ENCODE measurements at places on chromosomes 2 and 18.

- DNase-seq, result no peak
Observed at GRCh38 chr2:1747065-1747941, 3.0 kb upstream of the PXDN start.

GRCh38 chr2:228699400-228699799, 517.9 kb upstream of the SPHKAP start:
- DNase-seq, result no peak

- no peak for DNase-seq
Observed at GRCh38 chr2:128374001-128374710, 55.5 kb upstream of the HS6ST1 start.

DNA sequence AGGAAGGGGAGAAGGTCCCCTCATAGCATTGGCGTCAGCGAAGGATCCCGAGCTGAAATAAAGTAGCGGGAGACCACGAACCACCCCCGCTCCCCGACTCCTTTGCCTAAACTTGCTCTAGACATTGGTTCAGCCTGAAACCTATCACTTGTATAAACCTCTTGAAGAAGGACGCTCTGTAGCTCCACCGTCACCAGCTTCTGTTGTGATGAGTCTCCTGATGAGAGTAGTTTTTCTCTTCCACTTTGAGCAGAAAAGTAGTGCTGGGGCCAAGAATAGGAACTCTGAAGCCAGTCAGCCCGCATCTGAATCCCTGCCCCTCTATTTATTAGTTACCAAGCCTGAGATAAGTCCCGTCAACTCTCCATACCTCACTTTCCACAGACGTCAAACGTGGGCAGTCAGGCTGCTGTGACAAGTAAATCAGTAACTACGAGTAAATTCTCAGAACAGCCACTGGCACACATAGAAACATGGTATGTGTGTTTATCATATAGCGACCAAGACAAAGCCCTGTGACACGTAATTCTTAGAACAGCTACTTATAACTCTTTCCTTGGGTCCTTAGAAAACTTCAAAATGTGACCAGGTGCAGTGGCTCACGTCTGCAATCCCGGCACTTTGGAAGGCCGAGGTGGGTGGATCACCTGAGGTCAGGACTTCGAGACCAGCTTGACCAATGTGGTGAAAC, 61.7 kb downstream of the CD226 start:
- peak; percentile 37 for DNase-seq

- no peak for DNase-seq
Observed at GRCh38 chr18:47283476-47283875, 32.0 kb upstream of the SKOR2 start.

DNA sequence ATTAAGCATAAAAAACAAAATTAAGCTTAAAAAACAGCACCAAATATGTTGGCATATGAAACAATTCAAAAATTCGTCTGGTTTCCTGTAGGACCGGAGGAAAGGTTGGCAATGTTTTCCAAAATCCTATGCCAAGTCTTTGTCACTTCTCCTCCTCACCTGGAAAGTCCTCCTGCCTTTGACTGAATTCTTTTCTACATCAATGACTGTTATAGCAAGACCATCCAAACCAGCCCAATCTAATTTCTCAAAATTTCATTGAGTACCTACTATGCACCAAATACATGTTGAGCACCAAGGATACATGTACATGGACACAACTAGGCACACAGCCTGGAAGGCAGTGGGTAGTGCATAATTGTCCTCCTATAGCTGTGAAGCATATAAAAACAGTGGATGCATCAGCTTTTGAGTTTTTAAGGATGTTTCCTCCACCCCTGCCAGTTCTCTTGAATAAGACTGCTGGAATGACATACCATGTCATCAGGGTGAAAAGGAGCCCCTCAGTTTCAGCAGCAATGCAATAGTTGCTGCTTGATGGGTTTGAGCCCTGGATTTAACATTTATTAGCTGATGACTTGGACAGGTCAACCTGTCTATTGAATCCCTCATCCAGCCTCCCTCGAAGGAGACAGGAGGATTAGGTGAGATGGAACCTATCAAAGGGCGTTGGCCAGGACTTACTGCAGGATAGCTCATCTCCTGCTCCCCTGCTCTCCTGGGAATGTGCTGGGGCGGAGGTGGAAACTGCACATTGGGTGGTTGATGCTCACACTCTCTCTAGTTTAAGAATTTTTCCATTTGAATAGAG, 4.5 kb downstream of the FABP1 start:
- no peak for DNase-seq

DNA sequence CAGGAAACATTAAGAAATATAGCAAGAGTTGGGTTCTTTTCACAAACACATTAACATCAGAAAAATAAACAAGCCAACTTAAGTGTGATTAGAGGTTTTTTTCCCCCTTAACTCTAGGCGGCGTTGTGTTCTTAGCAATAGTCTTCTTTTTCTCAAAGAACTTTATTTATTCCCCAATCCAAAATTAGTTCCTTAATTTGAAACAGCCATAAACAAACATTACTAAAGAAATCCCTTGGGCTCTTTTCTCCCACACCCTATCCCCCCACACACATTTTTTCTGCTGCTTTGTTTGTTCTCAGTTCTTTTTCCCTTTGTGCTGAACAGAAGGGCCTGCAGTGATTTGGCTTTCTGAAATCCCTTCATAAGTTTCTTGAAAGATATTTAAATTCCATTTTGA, 13.2 kb upstream of the MYO1B start:
- peak; percentile 57 for DNase-seq

- DNase-seq, result no peak
Observed at GRCh38 chr18:34448662-34449061, 223.9 kb upstream of the NOL4 start.

DNA sequence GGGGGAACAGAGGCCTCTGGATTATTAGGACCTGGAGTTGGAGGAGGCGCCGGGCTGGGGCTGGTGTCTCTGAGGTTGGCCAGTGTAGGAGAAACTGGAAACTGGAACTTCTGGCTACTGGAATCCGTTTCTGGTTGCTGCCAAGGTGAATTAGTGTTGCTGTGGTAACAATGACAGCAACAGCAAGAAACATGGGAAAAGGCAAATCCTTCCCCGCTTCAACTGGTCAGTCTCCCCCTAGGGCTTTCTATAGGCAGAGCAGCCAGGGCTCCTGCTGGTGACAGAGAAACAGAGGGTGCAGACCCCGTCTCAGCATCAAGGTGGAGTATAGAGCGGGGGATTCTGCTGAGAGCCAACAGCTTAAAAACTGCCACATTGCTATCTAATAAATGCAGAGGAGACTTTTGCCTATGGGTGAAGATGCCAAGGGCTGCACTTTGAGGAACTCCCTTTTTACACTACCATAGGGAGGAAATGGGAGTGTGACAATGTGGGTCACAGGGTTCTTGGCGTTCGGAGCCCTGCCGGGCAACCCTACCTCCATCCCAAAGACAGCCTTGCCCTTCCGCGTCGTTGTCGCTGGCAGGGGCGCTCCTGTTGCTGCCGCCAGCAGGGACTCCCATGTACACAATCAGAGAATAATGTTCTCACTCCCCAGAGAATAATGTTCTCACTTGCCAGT, 81.4 kb upstream of the CABLES1 start:
- DNase-seq, result peak; percentile 70

- no peak for DNase-seq
Observed at GRCh38 chr18:79732721-79733025, 53.1 kb downstream of the CTDP1 start.

GRCh38 chr18:41449612-41450011, 505.4 kb upstream of the PIK3C3 start:
- DNase-seq, result no peak

DNA sequence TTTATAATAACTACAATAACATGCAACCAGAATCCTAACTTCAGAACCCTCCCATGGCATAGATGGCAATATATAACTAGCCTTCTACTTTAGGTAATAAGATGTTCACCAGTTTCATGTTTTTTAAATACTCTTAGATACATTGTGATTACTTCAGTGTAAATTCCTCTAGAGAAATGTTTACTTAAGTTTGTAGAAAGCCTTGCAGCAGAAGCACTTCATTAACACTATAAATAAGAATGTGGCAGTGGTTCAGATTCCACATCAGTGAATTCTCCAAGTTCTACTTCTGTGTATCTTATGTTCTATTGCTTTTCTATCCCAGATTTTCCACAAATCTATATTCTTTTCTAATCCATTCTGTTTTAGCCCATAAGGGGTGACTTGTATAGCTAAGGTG, 1.2 kb upstream of the RAD51AP2 start:
- peak; percentile 12 for DNase-seq

DNA sequence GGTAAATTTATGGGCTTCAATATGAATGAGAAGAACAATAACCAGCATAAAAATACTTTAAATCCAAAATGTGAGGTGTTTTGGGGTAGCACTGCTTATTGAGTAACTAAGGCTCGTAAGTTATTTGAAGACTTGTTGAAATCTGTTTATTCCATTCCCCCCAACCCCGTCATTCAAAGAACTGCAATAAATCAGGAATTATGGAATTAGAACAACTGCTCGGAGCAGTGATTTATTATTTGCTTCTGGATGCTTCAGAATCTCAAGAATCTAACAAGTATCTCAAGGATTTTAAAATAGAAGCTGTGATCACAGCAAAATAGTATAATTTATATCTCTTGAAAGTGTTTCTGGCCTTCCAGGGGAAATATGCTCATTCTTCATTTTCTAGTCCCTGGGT, 86.8 kb downstream of the EML6 start:
- no peak for DNase-seq

- no peak for DNase-seq
Observed at GRCh38 chr2:54329482-54330161, 73.6 kb upstream of the TSPYL6 start.

DNA sequence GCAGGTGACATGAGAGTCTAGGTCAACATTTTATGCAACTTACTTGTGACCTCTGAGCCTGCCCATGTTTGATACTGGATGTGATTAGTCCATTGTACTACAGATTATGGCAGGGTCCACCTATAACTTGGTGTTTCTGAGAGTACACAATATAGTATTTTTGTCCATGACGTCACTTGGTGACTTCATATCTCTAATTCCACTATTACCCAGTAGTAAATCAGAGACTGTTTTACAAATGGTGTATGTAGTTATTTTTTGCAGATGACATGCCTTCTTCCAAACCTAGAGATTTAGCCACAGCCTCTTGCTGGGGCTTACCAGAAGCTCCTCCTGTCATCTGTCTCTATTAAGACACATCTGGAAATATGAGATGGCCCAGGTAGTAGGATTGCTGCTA, 24.6 kb upstream of the TMX3 start:
- DNase-seq, result no peak

DNA sequence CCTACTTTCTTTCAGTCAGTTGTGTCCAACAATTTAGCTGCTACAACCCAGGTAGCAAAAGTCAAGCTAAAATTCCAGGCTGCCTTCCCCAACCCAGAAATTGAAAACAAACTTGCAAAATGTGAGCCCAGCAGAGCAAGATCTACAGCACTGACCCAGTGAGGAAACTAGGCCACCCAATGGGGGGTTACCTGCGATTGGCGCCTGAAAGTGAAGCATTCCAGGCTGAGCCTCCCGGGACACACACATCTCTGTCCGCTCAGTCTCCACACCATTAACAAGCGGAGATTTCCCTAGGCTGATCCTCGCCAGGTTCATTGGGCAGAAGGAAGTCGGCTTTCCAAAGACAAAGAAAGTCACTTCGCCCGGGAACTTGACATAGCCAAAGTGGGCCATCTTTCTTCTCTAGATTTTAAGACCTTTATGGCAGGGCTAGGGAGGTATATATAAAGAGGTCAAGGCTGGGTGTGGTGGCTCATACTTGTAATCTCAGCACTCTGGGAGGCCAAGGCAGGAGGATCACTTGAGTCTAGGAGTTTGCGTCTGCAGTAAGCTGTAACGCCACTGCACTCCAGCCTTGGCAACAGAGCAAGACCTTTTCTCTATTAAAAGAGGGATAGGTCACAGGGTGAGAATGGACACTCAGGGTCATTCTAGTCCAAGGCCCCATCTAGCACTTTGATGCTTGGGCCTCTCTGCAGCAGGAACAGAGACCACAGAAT, 53.6 kb downstream of the TTC32 start:
- DNase-seq, result no peak

DNA sequence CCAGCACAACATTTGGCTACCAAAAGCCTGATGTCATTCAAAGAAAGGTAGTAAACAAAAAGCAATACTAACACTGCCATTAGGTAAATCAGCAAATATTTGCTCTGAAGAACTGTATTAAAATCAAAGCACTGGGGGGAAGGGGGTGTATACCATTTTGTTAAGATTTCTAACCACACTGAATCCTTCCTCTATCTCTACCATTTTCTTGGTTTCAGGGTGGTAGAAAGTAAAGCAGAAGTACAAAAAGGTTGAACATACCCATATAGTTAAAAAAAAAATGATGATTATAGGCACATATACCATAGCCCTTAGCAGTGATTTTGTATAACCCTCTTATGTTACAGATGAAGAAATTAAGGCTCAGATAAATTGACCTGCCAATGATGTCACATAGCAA, 437.6 kb downstream of the ZEB2 start:
- no peak for DNase-seq

DNA sequence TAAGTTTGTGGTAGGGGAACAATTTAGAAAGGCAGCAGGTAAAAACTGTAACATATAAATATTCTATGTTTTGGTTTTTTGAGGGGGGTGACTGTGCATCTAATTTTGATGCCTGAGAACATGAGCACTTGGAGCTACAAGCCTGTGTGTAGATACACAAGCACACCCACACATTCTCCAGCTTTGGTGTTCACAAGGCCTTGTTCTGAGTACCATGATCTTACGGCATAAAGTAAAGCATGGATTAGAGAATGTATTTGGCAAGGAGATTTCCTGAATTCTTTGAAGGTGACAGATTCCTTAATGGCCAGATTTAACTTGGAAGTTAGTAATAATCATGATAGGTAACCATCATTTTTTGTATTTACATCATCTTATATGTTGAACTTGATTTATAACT, 42.7 kb downstream of the MAP3K20 start:
- no peak for DNase-seq

DNA sequence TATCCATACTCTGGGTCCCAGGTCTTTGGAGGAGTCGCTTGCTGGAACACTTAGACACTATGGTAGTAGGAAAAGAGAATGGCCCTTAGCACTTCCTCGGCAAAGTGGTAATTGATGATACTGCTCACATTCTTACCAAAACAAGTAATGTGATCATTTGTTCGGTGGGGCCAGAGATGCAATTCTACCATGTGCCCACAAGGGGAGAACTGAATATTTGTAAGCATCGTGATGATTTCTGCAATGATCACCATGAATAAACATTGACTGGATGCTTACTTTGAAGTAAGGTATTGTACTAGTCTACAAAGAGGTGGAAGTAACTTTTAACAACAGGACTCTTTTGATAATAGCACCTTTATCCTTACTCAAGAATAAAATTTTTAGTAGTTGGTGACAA, 109.7 kb downstream of the CD8B2 start:
- no peak for DNase-seq

DNA sequence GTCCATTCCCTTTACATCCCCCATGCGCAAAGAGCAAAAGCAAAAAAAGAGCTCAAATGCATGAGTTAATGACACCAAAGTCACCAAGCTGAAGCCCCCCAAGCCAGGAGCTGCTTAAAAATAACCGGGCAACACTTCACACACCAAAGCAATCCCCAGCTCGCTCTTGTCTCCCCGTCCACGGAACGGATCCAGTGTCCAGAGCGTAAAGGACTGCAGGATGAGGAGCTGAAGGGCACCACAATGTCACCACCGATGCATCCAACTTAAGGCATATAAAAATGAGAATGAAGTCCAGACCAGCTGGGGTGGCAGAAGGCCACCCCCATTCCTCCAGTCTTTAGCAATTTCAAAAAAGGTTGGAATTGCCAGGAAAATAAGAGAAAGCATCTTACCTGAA, 8.7 kb downstream of the SMAD7 start:
- no peak for DNase-seq

Data from kidney (tissue), 22 donors.